Stimulated activated CD4-positive, alpha-beta T cell treated with anti-CD3 and anti-CD28 coated beads, TNF-alpha, amount 100 ng/mL, for 1 hour (primary cell): ENCODE measurements at places on chromosomes 12 and 14.

DNA sequence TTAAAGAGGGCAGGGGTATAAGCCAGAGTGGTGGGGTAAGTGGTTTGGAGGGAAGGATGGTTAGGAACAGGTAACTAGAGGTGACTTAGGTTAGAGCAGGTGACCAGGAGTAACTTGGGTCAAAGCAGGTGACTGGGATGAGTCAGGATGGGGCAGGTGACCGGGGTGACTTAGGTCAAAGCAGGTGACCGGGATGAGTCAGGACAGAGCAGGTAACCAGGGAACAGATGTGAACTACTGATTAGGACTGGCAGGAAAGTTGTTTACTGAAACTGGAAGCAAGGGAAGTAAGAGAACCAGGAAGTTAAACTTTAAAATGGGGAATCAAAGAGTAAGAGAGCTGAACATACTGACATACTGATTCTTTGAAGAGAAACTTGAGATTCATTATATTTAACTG lies 57.4 kb downstream of the FSCB start:
- DNase-seq: no peak

- DNase-seq: no peak
These were observed 117.7 kb upstream of the C14orf180 start for GRCh38 chr14:104461676-104462449.

DNA sequence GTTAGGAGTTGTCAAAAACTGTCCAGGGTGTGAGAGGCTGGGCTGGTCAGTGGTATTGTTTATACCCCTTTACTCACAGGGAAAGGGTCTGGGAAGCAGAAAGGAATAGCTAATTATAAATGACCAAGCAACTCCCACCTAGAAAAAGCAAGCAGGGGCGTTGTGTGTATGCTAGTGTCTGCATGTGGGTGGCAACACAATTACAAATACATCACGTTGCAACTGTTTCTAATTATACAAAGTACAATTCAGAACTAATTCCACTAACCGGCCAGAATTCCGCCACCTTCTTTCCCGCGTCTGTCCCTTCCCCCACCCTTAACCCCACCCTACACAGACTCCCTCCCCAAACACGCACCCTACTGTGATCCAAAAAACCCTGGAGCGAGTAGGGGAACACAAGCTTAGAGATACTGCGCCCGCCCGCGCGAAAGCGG lies 2.2 kb downstream of the DPF3 start:
- DNase-seq: no peak

DNA sequence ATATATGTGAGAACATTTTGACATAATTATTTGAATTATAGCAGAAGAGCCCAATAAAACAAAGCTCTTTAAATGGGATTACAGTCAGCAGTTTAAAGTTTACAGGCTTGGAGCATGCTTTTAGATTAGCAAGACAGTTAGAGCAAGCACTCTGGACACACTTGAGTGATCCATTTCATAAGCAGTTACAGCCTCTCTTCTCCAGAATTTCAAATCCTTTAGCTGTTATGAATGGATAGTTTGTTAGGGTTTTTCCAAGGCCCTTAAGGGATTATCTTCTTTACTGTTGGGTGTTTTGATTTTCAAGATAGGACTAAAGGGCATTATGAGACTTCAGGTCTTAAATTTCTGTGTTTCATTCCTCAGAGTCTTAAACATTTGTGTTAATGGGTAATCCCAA lies 36.3 kb downstream of the BEST3 start:
- no peak for DNase-seq

- DNase-seq: no peak
These were observed 160.1 kb downstream of the KTN1 start for GRCh38 chr14:55739967-55740648.
